Activated naive CD4-positive, alpha-beta T cell treated with anti-CD3 and anti-CD28 coated beads, Interleukin-2, amount 50 U/mL, for 72 hours (primary cell): ENCODE measurements at places on chromosomes 12 and 14.

DNA sequence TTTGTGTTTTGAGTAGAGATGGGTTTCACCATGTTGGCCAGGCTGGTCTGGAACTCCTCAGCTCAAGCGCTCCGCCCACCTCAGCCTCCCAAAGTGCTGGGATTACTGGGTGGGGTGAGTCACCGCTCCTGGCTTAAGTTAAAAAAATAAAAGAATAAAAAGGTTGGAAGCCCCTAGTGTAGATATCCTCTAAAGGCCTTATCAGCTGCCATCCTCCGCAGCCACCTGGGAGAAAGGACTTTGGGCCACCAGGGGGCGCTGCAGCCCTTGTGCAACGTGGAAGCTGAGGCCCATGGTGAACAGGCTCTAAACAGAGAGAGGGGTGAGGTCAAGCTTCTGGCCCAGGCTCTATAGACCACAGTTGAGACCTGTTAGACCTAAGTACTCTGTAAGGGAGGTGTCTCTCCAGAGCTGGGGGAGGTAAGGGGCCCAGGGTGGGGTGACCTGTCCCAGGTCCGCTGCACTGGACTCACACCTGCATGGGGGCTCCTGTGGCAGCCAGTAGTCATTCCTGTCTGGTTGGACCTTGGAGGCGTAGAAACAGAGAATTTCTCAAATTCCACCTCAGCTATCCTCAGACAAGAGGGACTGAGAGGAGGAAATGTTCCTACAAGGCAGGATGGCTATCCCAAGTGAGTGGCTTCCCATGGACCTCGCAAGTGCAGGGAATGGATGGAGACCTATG lies 14.0 kb upstream of the RACGAP1 start:
- peak; percentile 77 for DNase-seq

DNA sequence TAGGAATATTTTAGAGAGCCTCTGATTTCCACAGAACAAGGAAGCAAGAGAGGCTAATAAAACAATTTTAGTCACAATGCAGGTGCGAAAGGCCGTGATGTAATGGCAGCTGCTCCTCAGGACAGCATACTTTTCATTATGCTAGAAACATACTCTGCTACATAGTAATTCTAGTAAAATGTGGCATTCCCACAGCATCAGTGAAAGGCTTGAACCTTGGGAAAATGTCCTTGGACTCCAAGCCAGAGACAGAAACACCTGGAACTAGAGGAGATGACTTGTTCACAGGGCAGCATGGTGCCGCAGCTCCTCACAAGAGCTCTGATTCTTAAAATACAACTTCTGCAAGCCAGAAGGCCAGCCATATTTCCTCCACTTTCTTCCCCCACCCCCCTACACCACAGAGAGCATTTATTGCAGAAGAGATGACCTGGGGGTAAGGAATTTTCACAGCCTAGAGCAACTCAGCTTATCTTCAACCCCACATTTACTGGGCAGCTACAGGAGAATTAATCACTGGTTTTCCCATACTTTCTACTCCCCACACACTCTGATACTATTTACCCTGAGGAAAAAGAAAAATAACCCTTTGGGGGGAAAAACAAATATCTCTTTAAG lies 15.8 kb downstream of the ABCC9 start:
- no peak for DNase-seq

- DNase-seq: no peak
These were observed 32.1 kb downstream of the DEPDC4 start for GRCh38 chr12:100234591-100235304.

- DNase-seq: no peak
These were observed 198.9 kb downstream of the ZFP36L1 start for GRCh38 chr14:68593806-68594536.

GRCh38 chr14:21528381-21529348 lies 2.5 kb upstream of the SALL2 start:
- DNase-seq: no peak

DNA sequence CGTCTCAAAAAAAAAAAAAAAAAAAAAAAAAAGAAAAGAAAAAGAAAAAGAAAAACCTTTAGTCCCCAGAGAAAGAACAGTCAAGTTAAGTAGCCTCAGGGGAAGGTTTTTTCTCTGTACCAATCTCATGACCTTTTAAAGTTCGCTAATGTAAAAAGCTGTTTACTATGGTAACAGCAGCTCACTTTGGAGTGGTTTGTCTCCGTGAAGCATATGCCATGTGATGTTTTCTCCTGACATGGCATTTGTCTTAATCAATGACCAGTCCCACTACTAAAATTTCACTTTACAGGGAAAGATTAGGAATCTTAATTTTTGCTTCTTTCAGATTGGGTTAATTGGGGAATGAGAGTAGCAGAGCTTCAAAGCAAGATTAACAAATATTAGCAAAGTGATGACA lies 4.3 kb downstream of the RNF212B start:
- DNase-seq: no peak
